ENCODE measurements at places on chromosomes 1 and 21.

GRCh38 chr1:87706779-87707228 is 378.1 kb downstream of the LMO4 start:
- DNase-seq = no peak

DNA sequence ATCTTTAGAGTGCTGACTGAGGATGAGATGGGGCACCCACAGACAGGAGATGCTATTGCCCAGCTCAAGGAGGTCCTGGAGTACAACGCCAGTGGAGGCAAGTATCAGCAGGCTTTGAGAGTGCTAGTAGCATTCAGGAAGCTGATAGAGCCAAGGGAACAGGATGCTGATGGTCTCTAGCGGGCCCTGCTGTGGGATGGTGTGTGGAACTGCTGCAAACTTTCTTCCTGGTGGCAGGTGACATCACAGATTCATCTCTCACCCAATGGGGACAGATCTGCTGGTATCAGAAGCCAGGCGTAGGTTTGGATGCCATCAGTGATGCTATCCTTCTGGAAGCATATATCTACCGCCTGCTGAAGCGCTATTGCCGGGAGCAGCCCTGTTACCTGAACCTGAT is 609.8 kb upstream of the NCAM2 start:
- peak; percentile 3 for DNase-seq

DNA sequence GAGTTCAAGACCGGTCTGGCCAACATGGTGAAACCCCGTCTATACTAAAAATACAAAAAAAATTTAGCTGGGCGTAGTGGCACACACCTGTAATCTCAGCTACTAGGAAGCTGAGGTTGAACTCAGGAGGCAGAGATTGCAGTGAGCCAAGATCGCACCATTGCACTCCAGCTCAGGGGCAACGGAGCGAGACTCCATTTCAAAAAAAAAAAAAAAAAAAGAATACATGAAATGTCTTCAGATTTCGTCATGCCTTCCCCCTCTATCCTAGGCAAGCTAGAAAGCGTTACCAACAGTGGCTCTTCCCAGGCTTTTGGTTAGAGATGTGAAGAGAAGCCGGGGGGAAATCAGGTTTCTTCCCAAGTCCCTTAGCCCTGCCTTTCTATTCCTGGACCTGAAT is 3.6 kb downstream of the TFF1 start:
- DNase-seq = no peak

GRCh38 chr1:8911416-8912309 is 33.2 kb upstream of the ENO1 start:
- DNase-seq = peak; percentile 69

DNA sequence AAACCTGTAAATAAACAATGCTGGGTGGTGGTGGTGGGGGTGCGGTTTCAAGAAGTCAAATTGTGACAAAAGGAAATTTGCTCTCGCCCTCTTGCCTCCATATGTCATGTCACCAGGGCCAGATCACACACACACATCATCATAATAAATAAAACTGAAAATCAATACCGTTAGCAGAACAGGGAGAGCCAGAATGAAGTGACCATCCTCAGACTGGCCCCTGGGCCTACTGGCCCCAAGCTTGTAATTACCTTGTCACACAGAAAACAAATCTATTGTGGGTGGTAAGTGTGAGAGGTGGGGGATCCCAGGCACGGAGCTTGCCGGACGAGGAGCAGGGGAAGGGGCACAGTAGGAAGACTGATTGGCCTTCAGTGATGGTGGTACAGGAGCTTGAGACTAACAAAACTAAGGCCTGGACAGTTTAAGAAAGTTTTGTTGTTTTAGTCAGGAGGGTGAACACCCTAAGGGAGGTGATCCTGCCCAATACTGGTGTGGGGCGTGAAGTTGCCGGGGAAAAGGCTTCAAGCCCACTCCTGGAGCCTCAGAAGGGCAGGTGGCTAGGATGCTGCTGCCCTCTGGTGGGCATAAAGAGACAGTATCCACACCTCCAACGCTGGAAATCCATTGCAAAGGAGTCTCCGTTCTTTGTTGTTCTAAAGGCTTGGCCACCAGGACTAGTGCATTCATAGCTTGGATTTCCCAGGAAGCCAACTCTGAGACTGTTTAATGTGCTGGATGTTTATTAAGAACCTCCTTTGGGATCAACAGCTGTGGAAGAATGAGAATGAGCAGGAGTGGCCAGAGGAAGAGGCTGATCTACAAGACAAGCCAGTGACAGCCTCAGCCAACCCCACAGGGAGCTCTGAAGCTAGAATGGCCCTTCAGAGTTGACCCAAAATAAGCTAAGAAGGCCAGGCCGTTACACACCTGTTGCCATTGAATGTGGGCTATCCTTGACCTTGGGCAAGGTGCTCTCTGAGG is 8.1 kb upstream of the C1orf216 start:
- DNase-seq = peak; percentile 77

DNA sequence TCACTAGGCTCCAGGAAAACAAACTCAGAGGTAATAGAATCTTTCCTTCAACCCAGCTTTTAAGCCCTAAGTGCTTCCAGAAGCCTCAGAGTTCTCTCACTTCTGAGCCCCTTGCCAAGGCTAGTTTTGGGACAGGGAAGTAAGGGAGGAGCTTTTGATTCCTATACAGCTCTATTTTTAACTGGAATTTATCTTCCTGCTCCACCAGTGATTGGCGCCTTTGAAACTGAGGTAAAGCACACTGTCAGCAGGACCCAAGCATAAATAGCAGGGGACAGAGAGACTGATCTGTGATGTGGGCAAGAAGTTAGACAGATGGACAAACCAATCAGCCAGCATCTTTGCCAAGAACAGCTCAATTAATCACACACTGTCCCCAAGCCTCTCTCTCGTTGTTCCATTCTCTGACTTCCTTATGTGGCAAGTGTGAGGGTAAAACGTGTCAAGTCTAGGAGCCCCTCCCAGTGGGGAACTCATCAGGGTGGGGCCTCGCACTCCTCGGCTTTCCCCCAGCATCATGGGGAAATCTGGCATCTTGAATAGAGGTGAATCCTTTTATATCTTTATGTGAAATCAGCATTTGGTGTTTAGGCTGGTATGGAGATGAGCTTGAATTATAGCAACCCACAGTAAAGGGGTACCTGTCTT is 40.2 kb upstream of the MPZL1 start:
- no peak for DNase-seq

DNA sequence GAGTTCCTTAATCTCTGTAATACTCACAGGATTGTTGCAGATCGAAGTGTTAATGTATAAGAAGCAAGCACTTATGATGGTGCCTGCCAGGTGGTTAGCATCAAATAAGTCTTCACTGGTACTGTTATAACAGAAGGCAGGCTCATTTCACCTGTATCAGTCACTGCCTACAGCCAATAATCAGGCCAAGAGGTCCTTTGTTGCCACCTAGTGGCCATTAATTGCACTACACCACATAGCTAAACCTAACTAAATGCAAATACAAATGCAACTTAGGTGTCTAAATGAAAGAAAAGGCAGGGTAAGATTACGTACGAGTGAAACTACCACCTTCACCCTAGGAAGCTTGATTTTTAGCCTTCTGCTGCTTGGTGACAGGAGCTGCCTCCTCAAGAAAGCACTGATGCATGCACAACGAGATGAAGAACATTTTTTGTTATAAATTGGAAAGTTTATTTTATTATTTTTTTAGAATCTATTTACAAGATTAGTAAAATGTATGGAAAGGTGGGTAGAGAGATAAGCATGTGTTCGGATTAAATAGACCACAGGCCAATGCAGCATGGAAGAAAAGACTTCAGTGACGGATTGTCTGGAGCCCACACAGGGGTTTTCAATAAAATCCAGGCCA is 334.8 kb upstream of the CAMK1G start:
- DNase-seq = peak; percentile 87
